ENCODE measurements at places on chromosomes 5 and 9. TPM values are rescaled to one million over a fixed set of nuclear protein-coding genes. Genes with fewer than 3 reads are reported as not detected.

DNA sequence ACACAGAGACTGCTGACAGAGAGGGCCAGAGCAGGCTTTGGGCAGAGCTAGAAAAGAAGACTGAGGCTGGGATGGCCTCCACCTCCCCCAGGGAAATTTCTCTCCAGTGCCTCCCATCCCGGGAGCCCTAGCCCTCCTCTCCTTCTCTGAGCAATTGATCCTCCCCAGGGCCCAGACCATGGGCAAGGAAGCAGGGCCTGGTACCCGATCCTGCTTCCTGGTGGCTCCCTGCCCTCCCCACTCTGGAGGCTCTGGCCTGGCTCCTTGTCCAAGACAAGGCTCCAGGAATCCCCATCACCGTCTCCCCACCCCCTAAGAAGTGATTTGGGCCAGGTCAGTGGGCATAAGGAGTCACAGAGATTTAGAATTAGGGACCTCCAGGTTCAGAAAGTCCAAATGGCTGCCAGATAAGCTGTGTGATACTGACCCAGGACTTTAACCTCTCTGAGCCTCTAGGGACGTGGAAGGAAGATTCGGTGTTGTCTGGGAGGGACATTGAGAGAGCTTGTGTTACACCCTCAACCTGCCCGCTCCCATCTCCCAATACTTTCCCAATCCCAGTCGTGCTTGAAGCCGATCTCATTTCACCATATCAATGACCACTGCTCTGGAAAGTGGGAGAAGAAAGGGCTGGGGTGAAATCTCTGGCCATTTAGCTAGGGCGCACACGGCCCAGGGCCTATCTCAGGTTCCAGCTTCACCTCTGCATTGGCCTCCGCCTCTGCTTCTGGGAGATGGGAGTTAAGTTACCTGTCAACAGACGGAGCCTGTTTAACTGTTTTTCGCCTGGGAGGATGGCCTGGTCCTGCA is 25.8 kb upstream of the KIF12 start:
- no peak overlapping the region for H3K27ac ChIP-seq
- no peak overlapping the region for H3K4me3 ChIP-seq
- H3K36me3 ChIP-seq, result no peaks in the 10 kb centered on the region
- no peak for DNase-seq
- no peaks in the 10 kb centered on the region for H3K4me1 ChIP-seq

GRCh38 chr9:37295796-37296195 is 126.7 kb upstream of the GRHPR start:
- H3K27me3 ChIP-seq, result no peaks in the 10 kb centered on the region
- peaks cover 14% of the 10 kb centered on the region for H3K4me1 ChIP-seq
- no peak for DNase-seq
- H3K27ac ChIP-seq, result no peak overlapping the region
- no peak overlapping the region for H3K4me3 ChIP-seq
- H3K36me3 ChIP-seq, result no peaks in the 10 kb centered on the region

GRCh38 chr5:76099756-76100155 is 16.6 kb downstream of the SV2C start:
- H3K36me3 ChIP-seq, result no peaks in the 10 kb centered on the region
- H3K27ac ChIP-seq, result no peak overlapping the region
- no peak for DNase-seq
- H3K4me1 ChIP-seq, result peaks cover 9% of the 10 kb centered on the region

SLC4A9 gene
- not detected for polyA plus RNA-seq

- no peaks in the 10 kb centered on the region for H3K36me3 ChIP-seq
- DNase-seq, result no peak
- H3K27me3 ChIP-seq, result no peaks in the 10 kb centered on the region
- no peak overlapping the region for H3K27ac ChIP-seq
These were observed 320.7 kb downstream of the ASTN2 start for GRCh38 chr9:117093891-117094844.

DNM1 gene
- 0.18 TPM for polyA plus RNA-seq

NPR3 gene
- polyA plus RNA-seq, result not detected

GRCh38 chr5:50302815-50303490 is 138.1 kb downstream of the EMB start:
- H3K27me3 ChIP-seq, result no peaks in the 10 kb centered on the region
- no peak overlapping the region for H3K27ac ChIP-seq
- no peak overlapping the region for H3K4me3 ChIP-seq
- no peak for DNase-seq

- no peaks in the 10 kb centered on the region for H3K27me3 ChIP-seq
- no peak overlapping the region for H3K4me3 ChIP-seq
- peaks cover 1% of the 10 kb centered on the region for H3K36me3 ChIP-seq
- H3K27ac ChIP-seq, result no peak overlapping the region
These were observed 72.2 kb downstream of the AOPEP start for GRCh38 chr9:94798708-94799107.

UBQLN1 gene
- 76.6 TPM for polyA plus RNA-seq

TMEM203 gene
- 134 TPM for polyA plus RNA-seq

- no peak for DNase-seq
- H3K4me3 ChIP-seq, result no peak overlapping the region
- no peaks in the 10 kb centered on the region for H3K4me1 ChIP-seq
- H3K27me3 ChIP-seq, result no peaks in the 10 kb centered on the region
These were observed 212.9 kb downstream of the ACTL7B start for GRCh38 chr9:108642871-108643270.

GRCh38 chr9:90841213-90841612 is 39.6 kb downstream of the SYK start:
- no peaks in the 10 kb centered on the region for H3K27me3 ChIP-seq
- no peak overlapping the region for H3K4me3 ChIP-seq
- H3K4me1 ChIP-seq, result no peaks in the 10 kb centered on the region
- H3K27ac ChIP-seq, result no peak overlapping the region

DNA sequence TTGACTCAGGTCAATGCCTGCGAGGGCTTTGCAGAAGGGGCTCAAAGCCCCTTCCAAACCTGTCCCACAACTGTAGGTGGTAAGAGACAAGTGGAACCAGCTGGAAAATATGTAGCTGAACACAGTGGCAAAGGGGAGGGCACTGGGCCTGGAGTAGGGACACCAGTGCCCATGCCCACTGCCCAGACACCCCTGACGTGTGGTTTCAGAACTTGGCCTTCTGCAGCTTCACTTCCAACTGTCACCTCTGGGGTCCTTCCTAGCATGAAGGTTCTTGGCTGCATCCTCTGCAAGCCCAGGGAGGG is 233.1 kb upstream of the IRX1 start:
- H3K36me3 ChIP-seq, result no peaks in the 10 kb centered on the region
- no peak overlapping the region for H3K4me3 ChIP-seq
- H3K4me1 ChIP-seq, result no peaks in the 10 kb centered on the region
- DNase-seq, result no peak

- no peaks in the 10 kb centered on the region for H3K4me1 ChIP-seq
- no peaks in the 10 kb centered on the region for H3K36me3 ChIP-seq
- no peak for DNase-seq
- H3K27ac ChIP-seq, result no peak overlapping the region
- H3K4me3 ChIP-seq, result no peak overlapping the region
- no peaks in the 10 kb centered on the region for H3K27me3 ChIP-seq
These were observed 236.5 kb upstream of the TRIM32 start for GRCh38 chr9:116450378-116451139.

SPATA31E1 gene
- not detected for polyA plus RNA-seq

IQGAP2 gene
- 70.5 TPM for polyA plus RNA-seq

DNA sequence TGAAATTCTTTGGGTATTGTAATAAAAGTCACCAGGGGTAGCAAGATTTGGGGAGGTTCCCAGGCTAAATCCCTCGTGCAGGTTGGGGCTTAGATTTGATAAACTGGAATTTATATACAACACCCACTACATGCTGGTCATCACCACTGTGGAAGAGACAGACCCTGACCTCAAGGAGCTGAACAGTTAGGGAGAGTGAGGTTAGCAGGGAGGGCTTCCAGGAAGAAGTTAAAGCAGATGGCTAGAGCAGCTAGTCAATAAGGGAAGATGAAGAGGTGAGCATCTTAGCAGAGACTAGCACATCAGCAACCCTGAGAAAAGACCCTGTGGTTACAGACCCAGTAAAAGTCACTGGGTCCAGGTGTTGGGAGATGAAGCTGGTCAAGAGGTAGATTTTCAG is 6.4 kb downstream of the CTSL start:
- no peaks in the 10 kb centered on the region for H3K36me3 ChIP-seq
- no peak overlapping the region for H3K4me3 ChIP-seq
- H3K27me3 ChIP-seq, result no peaks in the 10 kb centered on the region
- peaks cover 6% of the 10 kb centered on the region for H3K4me1 ChIP-seq
- no peak for DNase-seq
- H3K27ac ChIP-seq, result no peak overlapping the region

ARRDC3 gene
- 54.4 TPM for polyA plus RNA-seq

GRCh38 chr5:159133041-159133741 is 33.5 kb upstream of the EBF1 start:
- no peaks in the 10 kb centered on the region for H3K36me3 ChIP-seq
- DNase-seq, result no peak
- no peaks in the 10 kb centered on the region for H3K27me3 ChIP-seq
- H3K4me1 ChIP-seq, result no peaks in the 10 kb centered on the region
- no peak overlapping the region for H3K4me3 ChIP-seq
- no peak overlapping the region for H3K27ac ChIP-seq

TEK gene
- polyA plus RNA-seq, result not detected

DHFR gene
- polyA plus RNA-seq, result 2.6 TPM

DNA sequence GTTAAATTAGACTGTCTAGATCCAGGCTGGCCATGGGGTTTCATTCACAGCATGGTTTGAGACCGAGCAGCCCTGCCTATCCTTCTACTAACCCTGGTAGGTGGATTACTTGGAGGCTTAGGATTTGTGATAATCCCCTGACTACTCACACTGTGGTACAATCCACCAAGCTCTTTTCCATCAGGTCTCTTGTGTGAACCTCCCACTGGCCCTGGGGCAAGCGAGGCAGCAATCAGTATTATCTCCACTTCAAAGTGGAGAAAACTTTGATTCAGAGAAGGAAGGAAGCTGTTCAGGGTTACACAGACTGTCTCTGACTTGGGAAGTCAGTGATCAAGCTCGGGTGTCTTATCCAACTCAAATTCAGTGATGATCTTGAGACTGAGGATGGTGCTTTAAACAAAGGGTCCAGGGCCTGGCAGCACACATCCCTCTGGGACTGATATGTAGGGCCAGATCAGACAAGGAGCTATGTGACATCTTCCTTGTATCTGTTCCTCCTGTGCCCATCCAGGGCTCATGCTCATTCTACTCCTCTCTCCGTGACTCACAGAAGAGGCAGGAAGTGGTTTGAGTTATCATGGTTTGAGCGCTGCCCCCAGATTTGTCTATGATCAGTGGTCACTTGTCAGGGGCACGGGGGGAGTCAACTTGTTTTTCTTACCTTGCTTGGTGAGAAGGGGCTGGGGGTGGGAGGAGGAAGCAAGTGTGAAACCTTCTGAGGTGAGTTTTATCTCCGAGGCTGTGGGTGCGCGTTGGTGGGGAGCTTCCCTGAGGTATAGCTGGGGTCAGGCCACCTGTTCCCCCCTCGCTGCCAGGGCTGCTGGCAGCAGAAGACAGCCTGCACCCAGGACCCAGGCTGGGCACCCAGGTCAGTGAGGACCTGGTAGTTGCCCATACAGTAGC is 48.6 kb downstream of the RGS3 start:
- H3K27ac ChIP-seq, result peak overlapping the region; percentile 43
- no peaks in the 10 kb centered on the region for H3K27me3 ChIP-seq
- H3K4me1 ChIP-seq, result peaks cover 64% of the 10 kb centered on the region
- no peaks in the 10 kb centered on the region for H3K36me3 ChIP-seq
- peak; percentile 68 for DNase-seq

- no peak for DNase-seq
- no peaks in the 10 kb centered on the region for H3K36me3 ChIP-seq
- H3K4me1 ChIP-seq, result no peaks in the 10 kb centered on the region
- no peak overlapping the region for H3K4me3 ChIP-seq
These were observed 14.8 kb downstream of the PCDHGC5 start for GRCh38 chr5:141503681-141504080.

DNA sequence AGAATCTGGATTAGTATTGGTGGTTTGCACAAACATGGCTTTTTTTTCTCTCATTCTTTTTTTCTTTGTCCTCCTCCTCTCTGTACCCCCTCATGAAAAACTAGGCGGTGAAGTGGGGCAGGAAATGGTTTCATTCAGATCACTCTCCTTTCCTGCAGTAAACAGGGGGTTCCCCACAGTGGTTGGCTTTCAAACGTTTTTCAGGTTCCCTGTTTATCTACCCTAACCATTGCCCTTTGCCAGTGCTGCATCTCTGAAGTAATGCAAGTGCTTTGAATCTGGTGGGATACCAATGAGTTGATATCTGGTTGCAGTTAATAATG is 29.8 kb downstream of the NR4A3 start:
- peaks cover 22% of the 10 kb centered on the region for H3K4me1 ChIP-seq
- no peaks in the 10 kb centered on the region for H3K27me3 ChIP-seq
- no peaks in the 10 kb centered on the region for H3K36me3 ChIP-seq
- DNase-seq, result peak; percentile 70
- no peak overlapping the region for H3K4me3 ChIP-seq

- no peak overlapping the region for H3K4me3 ChIP-seq
- H3K4me1 ChIP-seq, result no peaks in the 10 kb centered on the region
- H3K27me3 ChIP-seq, result no peaks in the 10 kb centered on the region
These were observed 17.4 kb downstream of the LECT2 start for GRCh38 chr5:135937245-135937911.
